Upper lobe of right lung (tissue), 1 donor: ENCODE measurements at places on chromosomes 13 and 19. TPM values are rescaled to one million over a fixed set of nuclear protein-coding genes. Genes with fewer than 3 reads are reported as not detected.

GRCh38 chr13:76921516-76921915 lies 26.8 kb upstream of the ACOD1 start:
- DNase-seq: no peak
- no peaks in the 10 kb centered on the region for H3K36me3 ChIP-seq
- H3K4me3 ChIP-seq: no peak overlapping the region
- H3K27ac ChIP-seq: no peak overlapping the region
- no peaks in the 10 kb centered on the region for H3K4me1 ChIP-seq
- H3K27me3 ChIP-seq: no peaks in the 10 kb centered on the region

DNA sequence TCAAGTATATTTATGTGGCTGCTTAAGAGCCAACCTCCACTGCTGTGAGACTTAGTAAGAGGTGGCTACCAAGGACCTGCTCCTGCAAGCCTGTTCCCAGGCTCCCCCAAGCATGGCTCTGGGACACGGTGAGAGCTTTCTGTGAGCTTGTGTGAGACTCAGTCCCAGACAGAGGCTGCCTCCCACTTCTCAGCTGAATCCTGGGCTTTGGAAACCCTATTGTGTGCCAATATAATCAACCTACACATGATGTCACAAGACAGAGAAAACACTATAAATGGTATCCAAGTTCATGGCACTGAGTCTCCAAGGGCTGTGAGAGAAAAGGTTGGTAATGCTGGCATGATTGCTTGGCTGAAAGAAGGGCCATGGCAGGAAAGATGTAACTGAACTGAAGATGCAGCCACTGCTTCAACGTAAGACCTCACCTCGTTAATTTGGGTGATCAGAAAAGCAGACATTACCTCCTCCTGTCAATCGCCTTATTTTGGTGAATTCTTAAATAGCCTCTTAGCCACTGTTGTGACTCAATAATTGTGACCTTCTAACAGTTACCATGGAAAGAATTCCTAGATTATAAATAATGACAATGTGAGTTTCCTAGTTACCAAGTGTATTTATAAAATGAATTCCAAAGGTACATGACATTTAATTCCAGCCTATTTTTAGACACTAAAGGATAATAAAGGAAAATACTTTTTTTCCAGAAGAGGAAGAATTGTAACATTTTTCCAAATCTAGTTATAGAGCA lies 332.0 kb downstream of the IRS2 start:
- H3K4me3 ChIP-seq: no peak overlapping the region
- H3K27me3 ChIP-seq: no peaks in the 10 kb centered on the region
- no peaks in the 10 kb centered on the region for H3K36me3 ChIP-seq
- no peak for DNase-seq

DNA sequence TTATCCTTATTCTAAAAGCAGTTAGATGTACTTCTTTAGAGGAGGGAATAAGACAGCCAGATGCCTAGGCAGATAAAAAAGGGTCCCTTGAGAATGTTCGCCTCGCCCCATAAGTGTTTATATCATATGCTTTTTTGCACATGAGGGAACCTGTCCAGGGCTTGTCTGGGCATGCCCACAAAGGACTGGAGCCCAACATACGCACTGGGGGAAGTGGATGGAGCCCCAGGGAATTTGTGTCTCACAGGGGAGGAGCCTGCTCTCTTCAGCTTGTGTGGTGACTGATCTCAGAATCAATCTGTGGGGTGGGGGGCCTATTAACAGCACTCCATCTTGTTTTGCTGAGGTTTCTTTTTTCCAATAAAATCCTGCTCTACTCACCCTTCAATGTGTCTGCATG lies 22.6 kb downstream of the MED4 start:
- peaks cover 70% of the 10 kb centered on the region for H3K36me3 ChIP-seq
- H3K27ac ChIP-seq: no peak overlapping the region
- DNase-seq: no peak
- no peak overlapping the region for H3K4me3 ChIP-seq
- no peaks in the 10 kb centered on the region for H3K27me3 ChIP-seq
- H3K4me1 ChIP-seq: no peaks in the 10 kb centered on the region

GRCh38 chr13:108154421-108154858 lies 60.9 kb downstream of the LIG4 start:
- H3K27ac ChIP-seq: peak overlapping the region; percentile 43
- DNase-seq: no peak
- H3K27me3 ChIP-seq: no peaks in the 10 kb centered on the region

DNA sequence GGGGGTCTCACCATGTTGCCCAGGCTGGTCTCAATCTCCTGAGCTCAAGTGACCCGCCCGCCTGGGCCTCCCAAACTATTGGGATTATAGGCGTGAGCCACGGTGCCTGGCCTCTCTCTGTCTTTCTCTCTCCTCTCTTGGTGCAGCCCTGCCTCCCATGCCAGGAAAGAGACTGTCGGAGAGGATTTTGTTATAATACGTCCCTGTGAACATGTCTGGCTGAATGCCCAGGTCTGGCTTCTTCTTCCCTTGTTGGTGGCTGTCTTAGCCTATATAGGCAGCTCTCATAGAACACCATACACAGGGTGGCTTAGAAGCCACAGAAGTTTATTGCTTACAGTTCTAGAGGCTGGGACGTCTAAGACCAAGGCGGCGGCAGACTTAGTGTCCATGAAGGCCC lies 46.4 kb downstream of the PEX11G start:
- H3K4me3 ChIP-seq: no peak overlapping the region
- no peak overlapping the region for H3K27ac ChIP-seq
- H3K4me1 ChIP-seq: no peaks in the 10 kb centered on the region
- DNase-seq: no peak
- peaks cover 72% of the 10 kb centered on the region for H3K36me3 ChIP-seq
- no peaks in the 10 kb centered on the region for H3K27me3 ChIP-seq

GRCh38 chr19:2798733-2799132 lies 13.4 kb downstream of the THOP1 start:
- DNase-seq: no peak
- no peak overlapping the region for H3K4me3 ChIP-seq
- no peaks in the 10 kb centered on the region for H3K4me1 ChIP-seq
- H3K27ac ChIP-seq: no peak overlapping the region
- H3K36me3 ChIP-seq: peaks cover 26% of the 10 kb centered on the region

DNA sequence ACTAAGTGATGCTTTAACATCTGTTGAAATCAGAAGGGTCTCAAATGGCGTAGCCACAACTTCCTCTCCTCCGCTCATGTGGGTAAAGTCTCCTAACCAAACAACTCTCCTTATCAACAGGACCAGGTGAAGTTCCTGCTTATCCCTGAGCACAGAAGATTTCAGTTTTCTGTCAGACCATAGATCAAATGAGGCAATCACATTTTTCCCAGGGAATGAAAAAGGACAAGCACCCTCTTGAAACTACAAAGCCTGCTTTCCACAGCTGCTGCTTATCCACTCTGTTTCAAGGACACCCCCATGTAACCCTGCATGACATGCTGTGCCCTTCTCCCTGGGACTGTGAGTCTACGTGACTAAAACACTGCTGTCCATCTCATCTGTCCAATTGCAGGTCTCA lies 788.3 kb upstream of the SLITRK5 start:
- H3K4me3 ChIP-seq: no peak overlapping the region
- no peaks in the 10 kb centered on the region for H3K27me3 ChIP-seq
- H3K4me1 ChIP-seq: no peaks in the 10 kb centered on the region
- DNase-seq: no peak

GRCh38 chr19:55303477-55303876 lies 19.7 kb downstream of the BRSK1 start:
- no peak overlapping the region for H3K4me3 ChIP-seq
- H3K27ac ChIP-seq: no peak overlapping the region
- peaks cover 7% of the 10 kb centered on the region for H3K4me1 ChIP-seq

DNA sequence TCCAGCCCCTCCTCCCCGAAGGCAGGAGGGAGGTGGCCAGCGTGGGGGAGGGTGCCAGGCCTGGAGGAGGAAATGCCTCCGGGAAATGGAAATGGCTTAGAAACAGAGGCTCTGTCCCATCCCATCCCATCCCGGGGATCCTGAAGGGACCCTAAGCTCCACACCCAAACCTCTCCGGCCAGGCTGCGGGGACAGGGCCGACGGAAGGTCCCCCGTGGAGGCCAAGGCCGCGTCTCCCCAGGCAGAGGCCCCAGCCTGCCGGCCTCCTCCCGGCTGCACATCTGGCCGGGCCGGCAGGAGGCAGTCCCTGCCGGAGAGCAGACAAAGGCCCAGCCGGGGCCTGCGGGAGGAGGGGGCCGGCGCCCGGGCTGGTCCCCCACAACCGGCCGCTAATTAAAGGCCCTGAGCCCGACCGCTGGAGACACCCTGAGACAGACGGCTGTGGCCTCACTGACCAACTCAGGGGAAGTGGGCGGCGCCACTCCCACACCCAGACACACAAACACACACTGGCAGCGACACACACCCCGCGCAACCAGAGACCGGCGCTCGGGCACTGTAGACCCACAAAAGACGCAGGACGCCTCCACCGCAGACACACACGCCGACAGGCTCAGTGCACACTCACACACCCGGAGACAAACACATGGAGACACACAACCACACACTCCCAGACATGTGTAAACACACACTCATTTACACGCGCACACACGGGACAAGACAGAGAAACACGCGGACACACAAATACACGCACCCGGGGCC lies 1.1 kb downstream of the ADAMTS10 start:
- no peaks in the 10 kb centered on the region for H3K27me3 ChIP-seq
- H3K27ac ChIP-seq: peak overlapping the region; percentile 84
- no peaks in the 10 kb centered on the region for H3K36me3 ChIP-seq
- peaks cover 7% of the 10 kb centered on the region for H3K4me1 ChIP-seq
- peak; percentile 73 for DNase-seq
- peak overlapping the region; percentile 66 for H3K4me3 ChIP-seq

GRCh38 chr13:30696278-30697176 lies 38.8 kb upstream of the ALOX5AP start:
- peaks cover 25% of the 10 kb centered on the region for H3K4me1 ChIP-seq
- H3K27ac ChIP-seq: no peak overlapping the region
- no peaks in the 10 kb centered on the region for H3K36me3 ChIP-seq
- H3K27me3 ChIP-seq: no peaks in the 10 kb centered on the region
- peak; percentile 70 for DNase-seq
- no peak overlapping the region for H3K4me3 ChIP-seq

DNA sequence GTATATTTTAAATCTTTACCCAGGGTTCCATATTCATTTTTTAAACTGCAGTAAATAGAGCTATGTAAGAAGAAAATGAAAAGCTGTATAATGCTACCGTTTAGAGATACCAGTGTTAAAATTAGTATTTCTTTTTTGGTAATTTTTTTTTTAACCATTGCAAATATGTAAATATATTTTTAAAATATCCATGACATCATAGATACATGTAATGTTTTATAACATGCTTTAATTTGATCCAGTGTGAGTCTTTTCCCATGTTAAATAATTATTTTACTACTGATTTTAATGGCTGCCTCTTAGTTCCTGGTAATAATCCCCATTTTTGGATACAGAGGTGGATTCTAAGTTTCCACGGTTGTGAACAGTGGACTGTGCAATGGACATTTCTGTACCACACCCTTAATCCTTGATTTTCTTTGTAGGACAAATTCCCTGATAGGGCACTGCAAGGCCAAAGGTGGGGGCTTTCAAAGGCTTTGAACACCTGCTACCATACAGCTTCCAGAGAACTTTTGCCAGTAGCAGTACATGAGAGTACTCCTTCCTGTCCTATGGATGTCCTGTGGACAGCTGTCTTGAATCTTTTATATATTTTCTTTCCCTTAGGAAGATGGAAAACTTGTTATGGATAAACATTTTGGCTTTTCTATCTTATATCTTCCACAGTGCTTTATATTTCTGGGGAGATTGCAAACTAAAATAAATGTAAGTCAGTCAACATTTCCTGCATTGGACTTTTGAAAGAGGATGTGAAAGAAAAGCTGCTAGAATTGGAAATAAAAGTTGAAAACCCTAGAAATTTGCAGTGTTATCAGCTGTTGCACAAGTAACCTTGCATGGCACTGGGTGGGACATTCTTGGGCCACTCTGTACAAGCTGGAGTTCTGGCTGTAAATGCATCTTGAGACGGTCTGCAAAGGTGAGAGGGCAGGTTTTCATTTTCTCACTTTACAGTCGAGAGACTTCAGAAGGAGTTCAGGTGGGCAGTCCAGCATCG lies 46.8 kb downstream of the ARHGEF7 start:
- H3K4me3 ChIP-seq: no peak overlapping the region
- peaks cover 6% of the 10 kb centered on the region for H3K36me3 ChIP-seq
- peaks cover 12% of the 10 kb centered on the region for H3K4me1 ChIP-seq
- no peaks in the 10 kb centered on the region for H3K27me3 ChIP-seq
- DNase-seq: no peak

DNA sequence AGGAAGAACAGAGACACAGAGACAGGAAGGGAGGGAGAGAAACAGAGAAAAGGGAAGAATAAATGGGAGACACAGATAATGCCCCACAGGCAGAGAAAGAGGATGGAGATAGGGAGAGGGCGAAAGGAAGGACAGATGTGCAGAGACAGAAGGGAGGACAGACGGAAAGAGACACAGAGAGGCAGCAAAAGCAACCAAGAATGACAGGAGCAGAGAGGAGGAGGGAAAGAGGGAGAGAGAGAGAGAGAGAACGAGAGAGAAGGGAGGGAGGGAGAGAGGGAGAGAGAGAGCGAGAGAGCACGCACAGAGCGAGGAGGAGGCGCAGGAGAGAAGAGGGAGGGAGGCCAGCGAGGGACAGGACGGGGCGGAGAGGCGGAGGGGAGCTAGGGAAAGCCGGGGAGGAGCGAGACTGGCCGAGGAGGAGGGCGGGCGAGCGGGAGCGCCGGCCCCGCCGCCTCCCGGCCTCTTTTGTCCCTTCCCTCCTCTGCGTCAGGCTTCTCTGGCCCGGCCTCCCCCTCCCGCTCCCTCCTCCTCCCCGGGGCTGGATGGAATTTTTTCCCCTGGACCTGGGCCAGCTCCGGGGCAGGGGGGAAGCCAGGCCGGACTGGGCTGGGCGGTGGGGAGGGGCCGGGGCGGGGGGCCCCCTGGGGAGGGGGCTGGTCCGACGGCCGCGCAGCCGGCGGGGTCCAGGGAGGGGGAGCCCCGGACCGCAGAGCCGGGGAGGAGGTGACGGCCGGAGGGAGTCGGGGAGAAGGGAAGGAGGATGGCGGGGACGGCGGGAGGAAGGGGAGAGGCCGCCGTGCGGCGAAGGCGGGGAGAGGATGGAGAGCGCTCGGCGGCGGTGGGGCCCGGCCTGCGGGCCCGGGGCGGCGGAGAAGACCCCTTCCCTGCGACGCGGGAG lies 4.2 kb upstream of the SPACA6 start:
- peak overlapping the region; percentile 90 for H3K27ac ChIP-seq
- peaks cover 20% of the 10 kb centered on the region for H3K4me1 ChIP-seq
- H3K36me3 ChIP-seq: no peaks in the 10 kb centered on the region

- H3K27me3 ChIP-seq: no peaks in the 10 kb centered on the region
- H3K4me1 ChIP-seq: peaks cover 36% of the 10 kb centered on the region
- H3K27ac ChIP-seq: no peak overlapping the region
- no peak overlapping the region for H3K4me3 ChIP-seq
Observed at GRCh38 chr13:75421133-75421532, 60.8 kb downstream of the TBC1D4 start.

The FBXO17 gene
- 13.3 TPM for total RNA-seq

The SEMA6B gene
- 20.3 TPM for total RNA-seq

The ZNF649 gene
- 11.1 TPM for total RNA-seq

The LPAR6 gene
- 30.9 TPM for total RNA-seq

The PDX1 gene
- total RNA-seq: not detected

The ZNF20 gene
- total RNA-seq: 3.3 TPM

The PCDH17 gene
- 65.4 TPM for total RNA-seq
